ENCODE measurements at places on chromosomes 1 and 21. TPM values are rescaled to one million over a fixed set of nuclear protein-coding genes. Genes with fewer than 3 reads are reported as not detected.

CLDN19 gene
- polyA plus RNA-seq = 0.01 TPM

CPT2 gene
- 14.7 TPM for polyA plus RNA-seq

HEYL gene
- 23.3 TPM for polyA plus RNA-seq

NPHS2 gene
- polyA plus RNA-seq = not detected

Measured in heart left ventricle (tissue), 16 donors.